Brain pericyte (primary cell): ENCODE measurements at places on chromosomes 16 and 17.

GRCh38 chr16:81432937-81433557, 11.6 kb upstream of the CMIP start:
- no peak for DNase-seq

GRCh38 chr16:53291757-53292392, 142.4 kb upstream of the RBL2 start:
- no peak for DNase-seq

DNA sequence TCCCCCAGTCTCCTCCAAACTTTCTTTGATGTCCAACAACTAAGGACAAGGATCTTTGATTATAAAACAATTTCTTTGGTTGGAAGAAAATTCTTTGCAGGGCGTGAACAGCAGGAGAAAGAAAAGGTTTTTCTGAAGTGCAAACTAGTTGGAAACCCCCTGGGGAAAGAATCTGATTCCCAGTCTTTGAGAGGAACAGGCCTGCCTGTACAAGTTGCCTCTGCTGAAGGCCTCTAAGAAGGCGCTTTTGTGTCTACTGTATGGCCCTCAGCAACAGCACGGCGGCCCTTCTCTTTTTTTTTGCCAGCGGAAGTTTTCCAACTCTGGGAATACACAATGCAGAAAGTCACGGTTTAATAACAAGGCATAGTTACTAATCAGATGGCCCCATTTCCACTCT, 14.0 kb downstream of the RNF43 start:
- DNase-seq: no peak

- no peak for DNase-seq
Measured at GRCh38 chr16:81573533-81574020, 129.0 kb downstream of the CMIP start.

- DNase-seq: no peak
Measured at GRCh38 chr16:65111306-65111705, 10.6 kb downstream of the CDH11 start.

- no peak for DNase-seq
Measured at GRCh38 chr17:61996916-61997605, 68.0 kb downstream of the MED13 start.

DNA sequence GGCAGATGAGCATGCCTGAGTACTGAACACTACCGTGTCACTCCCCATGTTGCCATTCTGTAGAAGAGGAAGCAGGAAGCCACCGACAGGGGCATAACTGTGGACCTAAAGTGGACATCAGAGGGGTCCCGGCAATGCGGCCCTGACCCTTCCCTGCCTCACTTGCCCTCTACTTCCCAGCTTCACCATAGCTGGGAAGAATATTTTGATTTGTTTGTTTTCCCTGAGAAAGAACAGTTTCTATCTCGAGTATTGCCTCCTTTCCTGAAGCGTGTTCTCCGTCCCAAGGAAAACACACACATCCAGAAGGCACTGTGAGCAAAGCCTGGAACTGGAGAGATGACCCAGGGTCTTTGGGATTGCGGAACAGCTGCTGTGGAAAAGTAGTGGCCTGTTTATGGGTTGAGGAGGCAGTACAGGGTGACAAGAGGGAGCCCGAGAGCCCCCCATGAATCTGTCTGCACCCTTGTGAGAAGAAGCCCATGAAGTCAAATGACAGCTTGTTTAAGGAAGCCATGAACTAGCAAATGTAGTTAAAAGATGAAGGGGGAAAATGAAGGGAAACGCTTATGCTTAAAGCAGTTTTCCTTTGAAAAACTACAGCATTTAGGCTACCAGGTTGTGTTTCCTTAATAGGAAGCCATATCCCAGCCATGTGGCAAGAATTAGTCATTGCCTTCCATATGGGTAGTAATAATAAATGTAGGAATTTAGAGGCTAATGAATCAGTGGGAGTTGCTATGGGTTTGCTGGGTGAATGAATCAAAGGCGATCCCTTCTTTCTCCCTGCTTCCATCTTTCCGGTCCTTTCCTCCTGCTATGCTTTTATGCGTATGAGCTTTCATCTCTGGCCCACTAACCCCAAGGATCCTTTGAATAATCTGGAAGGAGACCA, 90.0 kb upstream of the TBX2 start:
- DNase-seq: no peak
